ENCODE measurements at places on chromosomes 13 and 19.

- no peak for DNase-seq
Measured at GRCh38 chr13:26025196-26025595, 26.6 kb downstream of the SHISA2 start.

- DNase-seq, result no peak
Measured at GRCh38 chr13:113008851-113009250, 39.8 kb downstream of the MCF2L start.

- DNase-seq, result no peak
Measured at GRCh38 chr13:24040835-24041234, 119.7 kb upstream of the SPATA13 start.

DNA sequence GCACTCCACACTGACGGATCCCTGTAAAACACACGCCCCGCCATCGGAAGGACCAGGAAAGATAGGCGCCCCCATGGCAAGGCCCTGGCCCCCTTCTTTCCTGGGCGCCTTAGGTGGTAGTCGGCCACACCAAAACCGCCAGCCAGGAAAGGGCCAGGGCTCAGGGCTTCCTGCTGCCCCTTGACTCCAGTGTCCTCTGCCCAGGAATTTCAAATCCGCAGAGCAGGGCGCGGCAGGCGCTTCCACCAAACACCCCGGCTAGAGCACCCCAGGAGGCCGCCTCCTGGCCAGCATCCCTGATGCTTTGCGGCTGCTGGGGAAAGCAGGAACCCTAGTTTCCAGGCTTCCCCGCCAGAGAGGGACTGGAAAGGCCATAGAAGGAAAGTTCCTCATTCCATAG, 57.5 kb downstream of the ZNF726 start:
- no peak for DNase-seq

DNA sequence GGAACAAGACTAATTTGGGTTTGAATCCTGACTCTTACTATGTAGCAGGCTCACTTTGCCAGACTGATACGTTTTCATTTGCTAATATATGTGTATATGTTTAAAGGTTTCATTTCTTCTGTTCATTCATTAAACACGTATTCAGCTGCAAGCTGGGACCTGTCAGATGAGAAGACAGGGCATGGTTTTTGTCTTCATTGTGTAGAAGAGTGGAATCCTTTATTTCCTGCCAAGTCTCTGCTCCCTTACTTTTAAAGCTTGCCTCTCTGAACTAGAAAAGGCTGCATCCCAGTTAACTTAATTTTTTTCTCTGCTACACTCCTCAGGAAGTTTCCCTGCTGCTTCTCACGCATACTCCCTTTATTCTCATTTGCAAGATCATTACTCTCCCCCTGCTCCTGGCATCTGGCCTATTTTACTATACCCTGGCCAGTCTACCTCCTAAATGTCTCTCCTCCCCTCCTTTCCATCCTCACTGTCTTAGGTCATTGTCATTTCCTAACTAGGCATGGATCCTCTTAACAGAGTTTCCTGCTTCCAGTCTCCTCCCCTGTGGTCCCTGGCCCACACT, 141.0 kb upstream of the TMTC4 start:
- no peak for DNase-seq

- no peak for DNase-seq
Measured at GRCh38 chr19:35213663-35214632, 14.6 kb downstream of the FAM187B start.

All from amygdala (tissue), 56 donors.